Stimulated activated CD4-positive, alpha-beta T cell treated with anti-CD3 and anti-CD28 coated beads, Interleukin-12 subunit alpha, Interleukin-12 subunit beta, amount 100 ng/mL, for 48 hours (primary cell): ENCODE measurements at places on chromosomes 4 and X.

- DNase-seq: no peak
Measured at GRCh38 chr4:7984286-7984925, 44.7 kb upstream of the AFAP1 start.

GRCh38 chrX:48467281-48467761, 2.7 kb downstream of the SLC38A5 start:
- DNase-seq: no peak

DNA sequence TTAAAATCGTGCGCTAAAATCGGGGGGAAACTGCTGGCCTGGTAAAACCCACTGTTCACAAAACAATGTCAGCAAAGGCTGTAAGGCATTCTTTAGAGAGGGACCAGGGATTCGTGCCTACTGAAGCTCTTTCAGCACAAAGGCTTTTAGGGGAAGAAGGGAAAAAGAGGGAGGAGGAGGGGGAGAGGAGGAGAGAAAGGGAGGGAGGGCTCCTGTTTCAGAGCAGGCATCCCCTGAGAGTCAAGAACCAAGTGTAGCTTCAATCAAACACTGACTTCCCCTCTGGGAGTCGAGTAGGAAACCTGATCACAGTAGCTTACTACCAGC, 9.5 kb downstream of the BCOR start:
- no peak for DNase-seq

DNA sequence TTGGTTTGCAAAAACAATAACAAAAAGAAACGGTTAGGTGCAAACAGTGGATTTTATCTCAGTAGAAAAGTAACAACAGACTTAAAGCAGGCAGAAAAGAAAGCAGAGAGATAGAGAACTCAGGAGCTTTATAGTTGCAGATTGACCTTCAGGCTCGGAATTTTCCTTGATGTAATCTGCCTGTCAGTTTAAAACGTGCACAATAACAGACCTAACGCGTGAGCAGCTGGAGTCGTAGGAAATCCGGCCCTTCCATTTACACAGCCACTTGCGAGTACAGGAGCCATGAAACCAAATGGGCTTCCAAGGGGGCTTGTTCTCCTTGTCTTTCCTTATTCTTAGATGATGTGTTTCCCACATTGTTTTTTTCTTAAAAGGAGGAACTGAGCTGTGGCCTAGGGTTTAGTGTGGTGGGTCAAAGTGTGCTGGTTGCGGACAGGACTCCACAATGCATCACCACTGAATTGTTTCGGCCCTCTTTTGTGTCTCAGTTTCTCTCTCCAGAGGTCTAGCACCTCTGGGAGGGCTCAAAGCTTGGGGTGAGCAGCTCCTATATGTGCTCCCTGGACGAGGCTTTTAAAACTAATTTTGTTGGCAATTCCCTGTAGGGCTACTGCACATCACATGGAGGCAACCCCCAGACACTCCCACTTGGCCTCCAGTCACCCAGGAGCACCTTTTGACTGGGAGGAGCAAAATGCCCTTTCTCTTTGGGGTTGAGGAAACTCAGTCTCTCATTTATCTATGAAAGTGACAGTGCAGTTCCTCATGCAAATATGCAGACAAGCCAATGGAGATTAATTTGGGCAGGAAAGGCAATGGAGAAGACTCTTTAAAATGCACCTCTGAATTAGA, 13.9 kb upstream of the MPP1 start:
- DNase-seq: no peak

GRCh38 chr4:14125375-14126129, 498.0 kb upstream of the BOD1L1 start:
- DNase-seq: no peak

DNA sequence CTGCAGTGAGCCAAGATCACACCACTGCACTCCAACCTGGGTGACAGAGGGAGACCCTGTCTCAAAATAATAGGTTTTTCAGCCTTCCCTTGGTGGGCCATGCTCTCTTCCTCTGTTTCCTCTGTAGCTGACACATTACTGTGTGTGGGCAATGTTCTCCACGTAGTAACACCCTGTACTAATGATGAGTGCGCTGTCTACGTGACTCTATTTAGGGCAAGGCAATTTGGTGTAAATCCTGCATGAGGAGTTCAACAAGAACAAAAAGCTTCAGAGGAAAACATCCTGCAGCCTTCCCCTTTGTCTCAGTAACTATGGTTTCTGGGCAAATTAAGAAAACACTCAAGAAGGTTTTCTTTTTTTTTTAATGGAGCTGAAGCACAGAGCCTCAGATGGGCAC, 24.4 kb upstream of the JAKMIP1 start:
- no peak for DNase-seq

- DNase-seq: no peak
Measured at GRCh38 chr4:6011686-6012085, 6.5 kb downstream of the C4orf50 start.

GRCh38 chr4:184091986-184092385, 125.7 kb downstream of the ENPP6 start:
- DNase-seq: no peak

- no peak for DNase-seq
Measured at GRCh38 chrX:22699581-22700091, 300.1 kb upstream of the DDX53 start.

GRCh38 chrX:43560247-43560946, 95.7 kb upstream of the MAOA start:
- no peak for DNase-seq

DNA sequence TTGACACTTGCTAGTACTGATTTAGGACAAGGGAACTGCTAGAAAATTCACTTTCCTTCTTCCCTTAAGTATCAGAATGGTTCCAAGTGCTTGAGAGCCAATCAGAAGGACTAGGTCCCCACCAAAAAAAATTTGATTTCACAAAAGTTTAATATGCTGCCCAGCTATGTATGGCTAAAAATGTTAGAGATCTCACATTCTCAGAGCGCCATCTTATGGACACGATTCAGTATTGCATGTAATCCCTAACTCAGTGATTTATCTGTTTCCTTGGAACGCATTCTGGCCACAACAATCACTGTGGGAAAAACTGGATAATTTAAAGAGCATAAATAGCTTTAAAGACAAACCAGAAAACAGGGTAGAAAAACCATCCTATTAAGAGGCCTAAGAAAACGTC, 255.1 kb upstream of the GPC4 start:
- peak; percentile 16 for DNase-seq

DNA sequence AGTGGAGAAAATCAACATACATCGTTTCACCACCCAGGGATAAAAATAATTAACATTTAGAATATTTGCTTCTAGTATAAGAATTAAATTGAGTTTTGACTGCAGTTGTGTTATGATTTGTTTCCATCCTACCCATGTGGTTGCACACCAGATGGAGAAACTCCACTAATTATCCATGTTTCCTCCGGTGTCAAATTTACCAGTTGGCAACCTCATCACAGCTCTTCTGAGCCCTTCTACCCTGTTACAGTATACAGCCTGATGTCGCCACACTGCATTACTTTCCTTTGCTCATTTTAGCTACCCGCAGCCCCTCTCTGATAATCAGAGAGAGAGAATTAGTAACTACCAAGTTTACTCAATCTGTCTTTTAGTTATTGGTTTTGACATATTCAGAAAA, 411.2 kb downstream of the DTHD1 start:
- no peak for DNase-seq

GRCh38 chr4:78058591-78059523, 1.7 kb downstream of the FRAS1 start:
- DNase-seq: no peak

GRCh38 chrX:130418066-130418465, 16.3 kb downstream of the RBMX2 start:
- no peak for DNase-seq

DNA sequence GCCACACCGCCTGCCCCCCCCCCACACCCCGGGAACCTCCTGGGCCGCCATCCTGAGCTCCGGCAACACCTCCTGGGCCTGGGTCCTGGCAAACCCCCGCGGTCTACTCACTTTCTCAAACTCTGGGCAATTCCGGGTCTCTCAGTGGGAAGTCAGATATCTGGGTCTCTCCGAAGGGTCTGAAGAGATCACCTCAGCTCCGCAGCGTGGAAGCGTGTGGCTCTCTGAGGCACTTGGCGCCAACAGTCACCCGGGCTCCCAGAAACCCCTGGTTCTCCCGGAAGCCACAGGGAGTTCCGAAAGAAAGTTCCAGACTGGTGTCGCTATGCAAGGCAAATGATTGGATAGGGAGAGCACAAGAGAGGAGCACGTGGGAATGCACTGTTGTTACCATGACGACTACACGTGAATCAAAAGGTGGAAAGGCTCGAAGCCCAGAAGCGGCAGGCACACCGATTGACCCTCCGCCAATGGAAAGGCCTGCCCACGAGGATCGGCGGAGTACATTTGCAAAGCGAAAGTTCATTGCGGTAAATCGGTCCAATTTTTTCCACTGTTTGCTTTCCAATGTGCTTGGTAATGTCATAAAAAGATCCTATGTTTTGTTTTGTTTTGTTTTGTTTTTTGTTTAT, at the start of gene PNMA6E:
PNMA6E (minus strand) TSS at position 218 of the 632 bp plus-strand sequence. CDS start 2,501 bp downstream, outside the sequence.
- DNase-seq: no peak

GRCh38 chr4:161376275-161376674, 787.5 kb downstream of the FSTL5 start:
- no peak for DNase-seq

DNA sequence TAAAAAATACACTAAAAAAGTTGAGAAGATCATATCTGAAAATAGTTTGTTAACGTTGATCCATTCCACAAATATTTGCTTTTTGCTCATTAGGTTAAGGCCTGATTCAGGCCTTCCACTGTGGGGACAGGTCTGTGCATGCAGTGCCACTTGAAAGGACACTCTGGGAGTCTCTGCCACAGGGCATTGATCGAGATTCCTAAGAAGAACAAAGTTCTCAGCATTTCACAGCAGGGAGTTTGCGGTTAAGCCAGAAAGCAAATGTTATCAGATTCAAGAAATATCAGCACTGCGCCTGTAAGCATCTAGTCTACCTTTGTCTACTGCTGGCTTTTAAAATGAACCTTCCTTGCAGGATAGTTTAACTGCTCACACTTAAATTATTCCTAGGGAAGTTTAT, 62.2 kb upstream of the TNIP3 start:
- DNase-seq: no peak

DNA sequence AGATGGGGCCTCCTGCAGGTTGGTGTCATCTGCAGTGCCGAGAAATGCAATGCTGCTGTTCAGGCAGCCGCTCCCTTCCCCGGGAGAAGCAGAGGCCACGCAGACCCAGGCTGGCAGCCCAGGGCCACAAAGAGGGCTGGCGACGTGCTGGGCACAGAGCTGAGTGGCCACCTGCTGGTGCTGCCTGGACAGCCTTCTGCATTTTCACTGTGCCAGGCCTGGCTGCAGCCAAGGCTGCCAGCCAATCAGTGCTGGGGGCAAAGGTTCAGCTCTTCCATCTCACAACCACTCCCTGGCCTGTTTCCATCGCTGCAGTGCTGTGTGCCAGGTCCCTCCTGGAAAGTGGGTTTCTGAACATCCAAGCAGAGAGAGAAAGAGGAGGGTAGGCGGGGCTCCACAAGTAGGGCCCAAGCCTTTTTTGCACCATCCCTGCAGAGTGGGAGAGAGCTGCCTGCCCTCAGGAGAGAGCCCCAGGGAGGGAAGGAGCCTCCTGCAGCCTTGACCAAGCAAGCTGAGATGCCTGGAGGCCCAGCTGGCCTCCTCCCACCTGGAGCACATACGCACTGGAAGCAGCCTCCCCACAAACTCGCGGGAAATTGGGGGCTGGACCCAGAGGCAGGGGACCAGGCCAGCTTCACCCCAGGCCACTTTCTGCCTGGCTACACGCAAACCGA, 20.1 kb downstream of the ADRA2C start:
- DNase-seq: no peak

GRCh38 chrX:151722241-151722846, 6.5 kb downstream of the FATE1 start:
- no peak for DNase-seq

DNA sequence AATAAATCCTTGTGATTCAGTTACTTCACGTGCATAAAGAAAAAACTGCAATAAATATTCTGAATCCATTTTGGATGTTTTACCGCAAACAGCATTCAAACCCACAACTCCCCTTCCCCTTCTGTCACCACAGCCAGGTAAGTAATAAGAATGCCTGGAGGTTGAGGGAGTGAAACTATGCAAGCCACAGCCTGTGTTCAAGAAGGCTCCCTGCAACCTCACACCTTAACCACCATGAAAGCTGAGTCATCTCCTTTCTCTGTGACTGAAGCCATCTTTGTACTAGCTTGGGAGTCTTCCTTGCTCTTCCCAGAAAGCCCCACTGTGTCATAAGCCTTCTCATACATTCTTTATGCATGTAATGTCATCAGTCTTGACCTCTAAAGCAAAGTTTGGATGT, 297.0 kb upstream of the PUDP start:
- DNase-seq: no peak

DNA sequence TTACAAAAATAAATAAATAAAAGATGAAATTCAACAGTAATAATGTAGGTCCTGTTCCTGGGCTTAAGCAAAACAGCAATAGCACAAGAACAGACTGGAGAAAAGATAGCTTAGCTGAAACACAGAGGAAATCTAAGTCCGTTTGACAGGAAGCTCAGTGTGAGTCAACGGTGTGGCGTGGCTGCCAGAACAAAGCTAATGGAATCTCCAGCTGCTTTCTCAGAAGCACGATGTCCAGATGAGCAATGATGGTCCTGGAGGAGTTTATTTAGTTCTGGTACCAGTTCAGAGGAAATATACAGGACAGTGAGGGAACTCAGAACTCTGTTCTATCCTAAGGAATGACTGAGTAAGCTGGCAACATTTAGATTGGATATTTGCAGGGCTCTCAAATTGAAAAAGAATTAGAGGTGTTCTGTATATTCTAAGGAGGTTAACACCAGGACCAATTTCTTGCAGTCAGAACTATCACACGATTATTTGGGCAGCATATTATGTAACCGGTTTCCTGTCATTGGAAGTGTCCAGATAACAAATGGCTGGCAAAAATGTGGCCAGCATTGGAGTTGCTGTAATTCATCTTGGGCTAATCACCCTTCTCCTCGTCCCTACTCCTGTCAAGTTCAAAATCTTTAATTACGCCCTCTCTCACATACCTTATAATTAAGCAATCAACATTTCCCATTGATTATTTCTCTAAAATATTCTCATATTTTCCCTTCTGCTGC, 12.7 kb downstream of the GAB3 start:
- DNase-seq: no peak

DNA sequence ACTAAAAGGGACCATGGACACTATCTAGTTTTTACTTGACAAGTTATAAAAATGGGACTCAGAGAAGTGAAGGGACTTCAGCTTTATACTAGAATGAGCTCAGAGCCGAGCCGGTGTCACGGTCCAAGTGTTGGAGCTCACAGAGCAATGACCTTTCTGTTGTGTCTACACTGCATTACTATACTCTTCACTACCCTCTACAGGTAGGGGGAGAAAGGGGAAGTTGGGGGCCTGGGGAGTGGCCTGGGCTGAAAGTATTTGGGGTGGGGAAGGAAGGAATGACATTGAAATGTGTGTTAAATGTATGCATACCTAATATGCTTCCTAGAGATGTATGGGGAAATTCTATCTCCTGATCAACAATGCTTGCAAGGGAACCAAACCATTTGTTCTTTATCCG, 48.8 kb upstream of the HHIP start:
- DNase-seq: no peak

GRCh38 chr4:138650929-138651448, 364.6 kb upstream of the NOCT start:
- DNase-seq: no peak
